ENCODE measurements at places on chromosomes 2 and 18.

DNA sequence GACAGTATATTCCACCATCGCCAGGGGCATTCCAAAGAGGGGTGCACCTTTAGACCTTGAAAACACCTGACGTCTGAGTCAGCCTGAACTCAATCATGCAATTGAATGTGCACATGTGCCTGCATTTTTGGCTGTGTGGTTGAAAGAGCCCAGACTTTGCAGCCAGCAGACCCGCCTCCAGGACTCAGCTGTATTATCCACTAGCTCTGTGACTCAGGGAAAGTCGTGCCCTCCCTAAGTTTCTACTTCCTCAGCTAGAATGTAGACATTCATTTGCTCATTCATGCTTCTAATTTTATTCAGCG, 94.2 kb downstream of the LRRC30 start:
- DNase-seq, result no peak

- DNase-seq, result no peak
Measured at GRCh38 chr2:173119944-173120343, 44.3 kb downstream of the MAP3K20 start.

DNA sequence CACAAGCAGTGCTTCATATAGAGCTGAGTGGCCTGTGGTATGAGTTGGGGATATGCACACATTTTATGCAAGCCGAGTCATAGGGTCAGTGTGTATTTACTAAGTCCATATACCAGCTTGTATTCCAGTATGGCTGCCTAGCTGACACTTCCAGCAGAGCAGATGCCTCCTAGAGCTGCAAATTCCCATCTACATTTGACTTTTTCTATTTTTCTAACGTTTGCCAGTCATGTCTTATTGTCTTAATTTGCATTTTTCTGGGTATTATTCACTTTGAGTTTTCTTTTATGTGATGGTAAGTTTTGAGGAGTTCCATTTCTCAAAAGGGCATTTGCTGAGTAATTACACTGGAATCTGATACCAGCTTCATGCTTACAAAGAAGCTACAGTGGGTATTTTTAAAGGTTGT, 334.5 kb upstream of the CDH2 start:
- DNase-seq, result no peak

- DNase-seq, result no peak
Measured at GRCh38 chr18:79405781-79406575, 10.2 kb downstream of the NFATC1 start.

- DNase-seq, result no peak
Measured at GRCh38 chr18:68176901-68177300, 538.0 kb downstream of the TMX3 start.

- DNase-seq, result no peak
Measured at GRCh38 chr2:196415384-196415783, 224.1 kb upstream of the CCDC150 start.

Measured in HFF-Myc (cell line).